ENCODE measurements at places on chromosomes 16 and 17.

GRCh38 chr16:27332105-27332504, 18.3 kb downstream of the IL4R start:
- no peak for ATAC-seq

DNA sequence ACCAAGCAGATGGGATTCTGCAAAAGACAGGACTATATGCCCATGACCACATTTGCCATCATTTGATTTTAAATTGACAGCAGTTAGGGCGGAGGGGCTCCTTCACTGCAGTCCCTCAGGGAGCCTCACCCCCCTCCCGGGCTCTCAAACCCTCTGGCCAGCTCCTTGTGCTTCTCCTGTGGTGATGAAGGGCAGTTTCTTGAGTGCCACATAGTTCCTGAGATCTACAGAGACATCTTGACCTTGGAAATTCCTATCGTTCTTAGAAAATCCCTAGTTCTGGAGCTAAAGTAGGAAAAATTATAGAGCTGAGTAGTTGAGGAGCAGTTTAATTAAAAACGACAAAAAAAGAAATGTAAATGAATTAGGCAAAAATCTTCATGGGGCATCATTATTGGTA, 231.5 kb downstream of the CCDC182 start:
- no peak for ATAC-seq

DNA sequence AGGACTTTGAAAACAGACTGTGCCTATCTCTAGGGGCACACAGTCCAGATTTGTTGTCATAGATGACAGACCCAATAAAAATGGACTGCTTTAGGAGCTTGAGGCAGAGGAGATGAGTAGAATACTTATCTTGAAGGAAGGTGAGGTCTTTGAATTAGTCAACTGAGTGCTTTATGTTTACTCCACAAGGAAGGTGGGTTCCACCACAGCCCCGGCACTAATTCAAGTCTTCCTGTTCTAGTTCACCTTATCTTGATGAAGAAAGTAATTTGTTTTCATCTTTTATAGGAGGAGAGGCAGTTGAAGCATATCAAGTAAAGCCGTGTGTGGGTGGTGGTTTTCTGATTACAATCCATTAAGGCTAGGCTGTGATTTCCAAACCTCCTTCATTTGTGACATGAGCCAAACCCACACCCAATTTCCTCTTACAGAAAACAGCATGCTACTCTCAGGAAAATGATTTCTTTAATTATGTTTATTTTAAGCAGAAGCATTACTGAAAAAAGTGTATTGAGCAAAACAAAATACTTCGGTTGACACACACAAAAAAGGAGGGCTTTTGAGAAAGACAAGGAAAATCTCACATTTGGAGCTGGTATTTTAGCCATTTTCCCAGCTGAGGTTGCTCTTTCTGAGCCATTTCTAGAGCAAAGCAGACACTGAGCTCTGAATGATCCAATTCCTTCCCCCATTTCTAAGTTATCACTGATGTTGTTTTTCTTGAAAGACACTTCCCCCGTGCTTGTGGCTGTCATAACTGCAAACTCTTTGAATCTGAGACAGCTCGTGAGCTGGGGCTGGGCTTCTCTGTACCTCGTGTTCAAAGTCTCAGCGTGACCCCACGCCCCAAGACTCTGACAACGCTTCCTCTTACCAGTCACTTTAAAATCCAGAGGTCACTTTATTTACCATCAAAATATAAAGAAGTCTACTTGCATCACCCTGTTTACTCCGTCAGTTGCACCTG, 35.4 kb downstream of the CDRT15 start:
- no peak for ATAC-seq

GRCh38 chr17:40909755-40910154, 24.7 kb upstream of the KRT20 start:
- peak; percentile 42 for ATAC-seq
